Suppressor macrophage (primary cell): ENCODE measurements at places on chromosomes 3 and 15.

GRCh38 chr15:60316961-60317360 is 80.8 kb downstream of the ANXA2 start:
- no peak for DNase-seq

DNA sequence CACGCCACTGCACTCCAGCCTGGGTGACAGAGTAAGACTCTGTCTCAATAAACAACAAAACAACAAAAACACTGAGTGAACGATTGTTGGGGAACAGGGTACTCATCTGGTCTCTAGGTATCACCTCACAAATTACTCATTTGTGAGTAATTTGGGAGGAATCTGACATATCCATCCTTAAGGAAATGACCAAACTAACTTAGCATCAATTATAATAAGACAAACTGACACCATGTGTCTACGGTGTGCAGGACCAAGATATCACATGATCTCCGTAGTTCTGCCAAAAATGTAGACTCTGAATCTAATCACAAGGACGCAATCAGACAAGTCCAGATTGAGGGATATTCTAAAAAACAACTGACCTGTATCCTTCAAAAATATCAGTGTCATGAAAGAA is 12.0 kb upstream of the DAPK2 start:
- no peak for DNase-seq

DNA sequence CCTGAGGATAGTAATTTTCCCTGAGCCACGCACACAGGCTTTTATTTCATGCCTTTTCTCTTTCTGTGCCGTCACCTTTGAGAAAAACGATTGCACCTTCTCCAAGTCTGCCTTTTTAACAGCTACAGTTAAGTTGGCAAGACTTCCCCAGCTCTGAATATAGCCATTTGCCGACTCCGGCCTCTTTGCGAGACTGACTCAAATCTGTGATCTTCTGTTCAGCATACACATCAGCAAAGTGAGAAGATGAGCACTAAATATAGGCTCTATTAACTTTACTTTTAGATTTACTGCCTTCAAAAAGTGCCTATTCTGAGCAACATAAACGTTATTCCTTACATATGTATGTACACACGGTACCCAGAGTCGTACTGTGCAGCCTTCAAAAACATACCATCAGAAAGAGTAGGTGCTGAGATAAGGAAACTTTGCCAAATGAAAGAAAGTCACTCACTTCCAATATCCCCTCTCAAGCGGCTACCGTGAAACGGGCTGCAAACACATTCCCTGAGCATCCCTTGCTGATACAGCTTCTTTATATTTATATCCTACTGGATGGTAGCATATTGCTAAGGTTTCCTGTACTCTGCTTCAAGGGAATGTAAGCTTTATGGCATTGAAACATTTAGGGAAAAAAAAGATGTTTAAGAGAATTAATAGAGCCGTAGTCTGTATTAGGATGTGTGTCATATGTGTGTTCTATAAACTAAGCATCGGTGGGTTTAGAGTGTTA is 283.3 kb upstream of the TPRG1 start:
- no peak for DNase-seq

GRCh38 chr3:184275381-184275701 is 481 bp upstream of the ECE2 start:
- no peak for DNase-seq

- no peak for DNase-seq
Observed at GRCh38 chr3:124174910-124175874, 183.3 kb upstream of the ROPN1 start.

- DNase-seq, result no peak
Observed at GRCh38 chr15:81165535-81165934, 31.1 kb upstream of the IL16 start.

DNA sequence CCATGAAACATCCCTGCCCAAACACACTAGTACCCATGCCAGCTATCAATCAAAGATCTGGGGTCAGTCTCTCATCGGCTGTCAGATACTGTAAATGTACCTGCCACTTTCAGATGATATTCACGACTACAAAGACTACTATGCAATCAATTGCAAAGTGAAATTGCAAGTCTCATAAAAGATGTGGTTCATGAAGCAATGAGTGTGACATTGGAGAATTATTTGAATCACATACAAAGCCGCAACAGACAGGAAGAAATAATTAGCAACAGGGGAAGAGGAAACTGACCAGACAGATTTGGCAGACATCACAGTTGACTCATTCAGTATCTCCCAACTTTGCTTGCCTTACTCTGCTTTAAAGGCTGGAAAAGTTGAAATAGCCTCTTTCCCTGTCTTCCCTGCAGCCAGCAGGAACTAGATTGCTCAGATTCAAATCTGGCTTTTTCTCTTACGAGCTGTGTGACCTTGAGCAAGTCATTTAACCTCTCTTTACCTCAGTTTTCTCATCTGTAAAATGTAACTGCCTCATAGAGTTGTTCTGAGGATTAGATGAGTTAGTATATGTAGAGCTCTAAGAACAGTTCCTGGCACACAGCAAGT is 95.7 kb upstream of the C3orf80 start:
- peak; percentile 59 for DNase-seq

DNA sequence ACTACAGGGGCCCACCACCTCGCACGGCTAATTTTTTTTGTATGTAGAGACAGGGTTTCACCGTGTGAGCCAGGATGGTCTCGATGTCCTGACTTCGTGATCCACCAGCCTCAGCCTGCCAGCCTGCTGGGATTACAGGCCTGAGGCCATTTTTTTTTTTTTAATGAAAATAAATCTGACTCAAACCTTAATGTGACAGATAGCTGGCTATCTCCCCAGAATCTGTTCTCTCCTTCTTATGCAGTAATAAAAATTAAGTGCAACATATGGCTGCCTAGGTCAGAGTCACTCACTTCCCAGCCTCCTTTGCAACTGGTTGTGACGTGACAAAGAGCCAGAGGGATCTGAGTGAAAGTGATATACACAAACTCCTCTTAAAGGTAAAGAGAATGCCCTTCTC is 53.0 kb downstream of the ZNF148 start:
- DNase-seq, result no peak
